ENCODE measurements at places on chromosomes 2 and 18.
A peak's percentile ranks its signal among the peaks of the same experiment; 100 is the strongest.

GRCh38 chr18:46070232-46070631 lies 1.8 kb downstream of the PSTPIP2 start:
- H3K4me1 ChIP-seq = peaks cover 9% of the 10 kb centered on the region
- H3K36me3 ChIP-seq = no peaks in the 10 kb centered on the region
- H3K4me3 ChIP-seq = no peak overlapping the region
- no peak for DNase-seq
- H3K27me3 ChIP-seq = no peaks in the 10 kb centered on the region

DNA sequence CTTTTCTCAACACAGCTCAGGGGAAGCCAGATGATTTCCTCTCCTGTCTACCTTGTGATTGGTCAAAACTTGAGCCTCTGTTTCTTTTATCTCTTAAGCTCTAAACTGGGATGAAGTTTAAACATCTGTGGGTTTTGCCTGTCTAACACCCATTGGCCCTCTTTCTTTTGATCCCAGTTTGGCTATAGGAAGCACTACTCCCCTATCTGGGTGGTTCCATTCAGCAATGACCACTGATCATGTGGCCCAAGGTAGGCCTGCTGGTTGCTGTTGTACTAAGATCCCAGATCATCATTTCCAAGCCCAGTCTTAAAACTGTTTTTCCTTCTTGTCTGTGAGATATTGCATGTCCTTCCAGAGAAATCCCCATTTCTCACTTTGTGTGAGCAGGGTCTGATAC lies 51.6 kb upstream of the STPG4 start:
- no peaks in the 10 kb centered on the region for H3K27me3 ChIP-seq
- H3K4me1 ChIP-seq = 0 out of 2 replicates have a peak, but pooled peaks cover 9% of the 10 kb centered on the region
- H3K36me3 ChIP-seq = no peaks in the 10 kb centered on the region
- H3K4me3 ChIP-seq = no peak overlapping the region

GRCh38 chr2:21469564-21469963 lies 345.8 kb downstream of the TDRD15 start:
- no peaks in the 10 kb centered on the region for H3K4me1 ChIP-seq
- no peak for DNase-seq
- H3K27ac ChIP-seq = no peak overlapping the region
- no peaks in the 10 kb centered on the region for H3K27me3 ChIP-seq

GRCh38 chr2:135227386-135227785 lies 175.3 kb downstream of the RAB3GAP1 start:
- H3K4me1 ChIP-seq = no peaks in the 10 kb centered on the region
- DNase-seq = no peak
- H3K36me3 ChIP-seq = no peaks in the 10 kb centered on the region
- H3K4me3 ChIP-seq = no peak overlapping the region
- no peak overlapping the region for H3K27ac ChIP-seq

DNA sequence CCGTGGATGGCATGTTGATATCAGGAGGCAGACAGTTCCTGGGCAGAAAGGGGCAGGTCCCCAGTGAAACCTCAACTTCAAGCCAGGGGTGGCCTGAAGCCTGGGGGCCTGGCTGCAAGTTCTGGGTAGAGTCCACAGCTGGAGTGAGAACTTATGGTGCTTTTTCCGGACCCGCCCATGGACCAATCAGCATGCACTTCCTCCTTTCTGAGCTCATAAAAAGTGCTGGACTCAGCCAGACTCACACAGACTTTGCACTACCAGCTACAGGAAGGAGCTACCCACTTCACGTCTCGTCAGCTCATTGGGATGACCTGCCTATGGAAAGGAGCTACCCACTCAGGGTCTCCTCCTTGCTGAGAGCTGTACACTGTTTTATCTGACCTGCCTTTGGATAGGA lies 183.1 kb upstream of the MC4R start:
- 0 out of 2 replicates have a peak, but pooled peaks cover 4% of the 10 kb centered on the region for H3K27me3 ChIP-seq
- no peak overlapping the region for H3K4me3 ChIP-seq
- DNase-seq = no peak

GRCh38 chr2:289362-290089 lies 1.6 kb upstream of the ALKAL2 start:
- peak; percentile 64 for DNase-seq
- H3K4me3 ChIP-seq = peak overlapping the region; percentile 36

DNA sequence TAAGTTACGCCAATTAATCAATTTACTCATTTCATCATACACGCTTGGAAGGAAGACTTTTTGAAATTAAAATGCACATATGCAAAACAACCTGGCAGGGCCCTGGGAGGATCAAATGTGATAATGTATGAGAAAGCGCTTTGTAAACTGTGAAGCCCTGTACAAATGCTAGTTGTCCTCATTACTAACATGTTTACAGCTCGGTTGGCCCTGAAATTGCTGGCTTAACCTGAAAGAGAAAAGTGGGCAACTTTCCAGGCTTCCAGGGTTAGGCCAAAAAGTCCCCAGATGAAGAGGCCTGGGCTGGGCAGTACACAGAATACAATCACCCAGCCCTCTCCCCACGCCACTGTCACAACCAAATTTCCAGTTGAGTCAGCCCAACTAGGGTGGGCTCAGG lies 60.2 kb downstream of the DNMT3A start:
- no peak for DNase-seq
- H3K4me3 ChIP-seq = no peak overlapping the region
- peak overlapping the region; percentile 23 for H3K27ac ChIP-seq
- peaks cover 41% of the 10 kb centered on the region for H3K4me1 ChIP-seq
- H3K36me3 ChIP-seq = peaks cover 26% of the 10 kb centered on the region
- no peaks in the 10 kb centered on the region for H3K27me3 ChIP-seq

GRCh38 chr2:151576080-151576479 lies 158.2 kb downstream of the NEB start:
- no peaks in the 10 kb centered on the region for H3K27me3 ChIP-seq
- no peak for DNase-seq
- no peaks in the 10 kb centered on the region for H3K36me3 ChIP-seq
- no peak overlapping the region for H3K27ac ChIP-seq

Data from SK-N-SH (cell line).